ENCODE measurements at places on chromosomes 6 and 20. TPM values are rescaled to one million over a fixed set of nuclear protein-coding genes. Genes with fewer than 3 reads are reported as not detected.

Gene ZBTB12
- 1.7 TPM for polyA plus RNA-seq

Gene MICA
- polyA plus RNA-seq, result 12.0 TPM

Gene SYCP2
- polyA plus RNA-seq, result 8.1 TPM

Gene ZSCAN31
- polyA plus RNA-seq, result 3.0 TPM

Gene SIRPD
- 1.8 TPM for polyA plus RNA-seq

Gene CEP250
- polyA plus RNA-seq, result 3.6 TPM

Gene DNAH8
- polyA plus RNA-seq, result under 0.01 TPM

Gene HLA-DPA1
- polyA plus RNA-seq, result 50.7 TPM

Gene MOG
- polyA plus RNA-seq, result not detected

Gene CDK19
- 2.6 TPM for polyA plus RNA-seq

Gene PRDM13
- polyA plus RNA-seq, result not detected

Gene FKBP1C
- 0.56 TPM for polyA plus RNA-seq

Gene NNAT
- polyA plus RNA-seq, result 191 TPM

Gene SYCP2L
- polyA plus RNA-seq, result 0.18 TPM

Gene STMN3
- polyA plus RNA-seq, result 10.6 TPM

Gene LY6G6D
- not detected for polyA plus RNA-seq

Gene POM121L2
- polyA plus RNA-seq, result not detected

Gene TBC1D7
- 9.2 TPM for polyA plus RNA-seq

Gene TUBB2B
- 20.5 TPM for polyA plus RNA-seq
